ENCODE measurements at places on chromosomes 1 and 21. TPM values are rescaled to one million over a fixed set of nuclear protein-coding genes. Genes with fewer than 3 reads are reported as not detected.

CHIA gene
- total RNA-seq = not detected

- peak; percentile 57 for DNase-seq
Measured at GRCh38 chr1:157073944-157074685, 25.5 kb downstream of the ETV3L start.

DCST2 gene
- total RNA-seq = not detected

DNA sequence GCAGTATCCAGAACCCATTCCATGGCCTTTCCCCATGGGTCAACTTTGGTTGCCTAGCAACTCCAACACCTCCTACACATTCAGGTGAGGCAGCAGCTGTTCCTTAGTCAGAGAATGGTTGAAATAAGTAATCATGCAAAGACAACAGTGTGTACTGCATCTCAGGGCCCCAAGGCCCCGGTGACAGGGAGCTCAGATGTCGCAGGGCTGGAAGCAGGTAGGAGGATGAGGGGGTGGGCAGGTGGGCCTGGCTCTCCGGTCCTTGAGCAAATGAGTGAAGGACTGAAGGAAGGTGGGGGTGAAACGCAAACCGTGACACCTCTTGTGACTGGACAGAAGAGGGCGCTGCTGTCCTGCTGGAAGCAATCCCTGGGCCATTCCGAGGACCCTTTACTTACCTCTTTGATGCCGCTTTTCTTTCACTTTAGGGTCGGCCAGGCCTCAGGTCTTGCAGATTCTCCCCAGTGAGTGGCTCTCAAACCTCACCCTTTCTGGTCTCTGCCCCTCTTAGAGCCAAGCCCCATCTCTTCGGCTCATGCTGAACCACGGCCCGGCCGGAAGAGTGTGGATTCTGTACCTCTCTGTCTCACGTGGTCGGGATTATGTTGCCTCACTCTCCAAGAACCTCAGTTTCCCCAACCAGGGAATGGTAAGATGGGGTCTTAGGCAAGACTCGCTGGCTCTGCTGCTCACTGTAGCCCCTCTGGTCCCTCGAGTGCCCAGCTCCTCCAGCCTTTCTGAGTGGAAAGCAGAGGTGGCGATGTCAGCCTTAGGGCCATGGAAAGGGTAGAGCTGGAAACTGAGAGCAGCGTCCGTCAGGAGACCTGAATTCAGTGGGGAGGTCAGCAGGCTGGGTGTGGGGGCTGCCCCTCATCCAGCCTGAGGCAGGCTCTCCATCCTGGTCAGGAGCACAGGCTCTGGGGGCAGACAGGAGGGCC, 5.6 kb upstream of the KCNA10 start:
- no peak for DNase-seq

DNA sequence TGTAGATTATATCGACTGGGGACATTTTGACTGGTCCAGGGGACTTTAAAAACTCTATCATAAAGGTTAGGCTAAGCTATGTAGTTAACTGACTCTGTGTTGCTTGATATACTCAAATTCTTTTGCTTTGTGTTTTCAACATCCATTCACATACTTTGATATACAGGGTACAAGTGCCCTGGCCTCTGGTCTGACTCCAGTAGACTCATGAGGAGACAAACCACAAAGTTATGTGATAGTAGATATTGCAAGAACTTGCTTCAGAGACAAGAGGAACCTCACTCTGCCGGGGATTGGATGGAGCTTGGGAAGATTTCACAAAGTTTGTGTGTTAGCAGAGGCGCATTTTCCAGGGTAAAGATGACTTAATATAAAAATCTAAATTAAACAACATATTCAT, 1.3 kb downstream of the GORAB start:
- peak; percentile 33 for DNase-seq

- no peak for DNase-seq
Measured at GRCh38 chr1:17120481-17120877, 1.2 kb upstream of the PADI2 start.

CBS gene
- total RNA-seq = 42.9 TPM

GRCh38 chr1:238778113-238778512, 608.3 kb upstream of the CHRM3 start:
- DNase-seq = peak; percentile 25

GRCh38 chr1:117644696-117645311, 39.0 kb downstream of the TENT5C start:
- DNase-seq = no peak

GRCh38 chr1:12064073-12064969, 1.2 kb downstream of the TNFRSF8 start:
- DNase-seq = no peak

NEGR1 gene
- total RNA-seq = 58.9 TPM

GRCh38 chr1:200213921-200214320, 186.4 kb downstream of the NR5A2 start:
- DNase-seq = no peak

DNA sequence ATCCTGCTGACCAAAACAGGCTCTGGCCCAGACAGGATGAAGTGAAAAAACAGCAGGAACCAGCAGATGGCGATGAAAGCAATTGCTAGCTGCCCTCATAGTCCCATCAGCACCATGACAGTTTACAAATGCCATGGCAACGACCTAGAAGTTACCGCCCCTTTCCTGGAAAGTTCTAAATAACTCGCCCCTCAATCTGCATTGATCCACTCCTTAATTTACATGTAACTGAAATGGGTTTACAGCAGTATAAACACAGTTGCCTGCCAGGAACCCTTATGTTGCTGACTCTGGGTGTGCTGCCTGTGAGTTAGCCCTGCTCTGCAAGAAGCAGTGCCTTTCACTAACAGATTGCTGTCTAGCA, 65.5 kb upstream of the CR1L start:
- peak; percentile 72 for DNase-seq

DNA sequence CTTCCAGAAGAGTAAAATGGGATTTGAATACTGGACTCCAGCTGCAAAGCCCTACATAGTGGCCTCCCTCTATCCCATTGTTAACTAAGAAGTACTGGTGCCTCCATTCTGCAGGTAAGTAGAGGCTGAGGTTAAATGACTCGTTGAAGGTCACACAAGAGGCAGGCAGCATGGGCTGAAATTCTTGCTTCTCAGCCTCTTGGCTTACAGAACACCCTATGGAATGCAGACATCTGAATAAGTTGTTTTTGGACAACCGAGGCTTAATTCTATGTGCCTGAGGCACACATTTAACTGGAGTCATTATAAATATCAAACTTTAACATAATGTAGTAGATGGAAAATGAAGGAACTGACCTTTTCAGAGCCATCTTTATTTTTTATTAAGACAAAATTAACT, 5.7 kb downstream of the DNAJC11 start:
- DNase-seq = peak; percentile 14

DNA sequence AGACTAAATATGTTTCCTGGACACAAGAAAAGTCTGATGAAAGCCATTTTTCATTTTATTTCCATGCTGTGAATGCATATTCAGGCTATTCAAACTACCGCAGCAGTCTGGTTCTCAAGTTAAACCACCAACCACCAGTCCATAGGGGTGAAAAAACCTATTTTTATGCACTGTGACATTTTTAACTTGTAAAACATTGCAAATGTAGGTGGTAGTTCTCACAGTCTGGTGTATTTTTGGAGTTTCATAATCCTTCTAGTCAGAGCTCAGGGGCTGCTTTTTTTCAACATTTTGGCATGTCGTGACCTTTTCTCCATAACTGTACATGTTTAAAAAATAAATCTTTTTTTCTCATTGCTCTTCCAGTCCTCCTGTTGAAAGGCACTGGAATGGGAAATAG, 907.6 kb upstream of the ADGRL2 start:
- DNase-seq = no peak

DNA sequence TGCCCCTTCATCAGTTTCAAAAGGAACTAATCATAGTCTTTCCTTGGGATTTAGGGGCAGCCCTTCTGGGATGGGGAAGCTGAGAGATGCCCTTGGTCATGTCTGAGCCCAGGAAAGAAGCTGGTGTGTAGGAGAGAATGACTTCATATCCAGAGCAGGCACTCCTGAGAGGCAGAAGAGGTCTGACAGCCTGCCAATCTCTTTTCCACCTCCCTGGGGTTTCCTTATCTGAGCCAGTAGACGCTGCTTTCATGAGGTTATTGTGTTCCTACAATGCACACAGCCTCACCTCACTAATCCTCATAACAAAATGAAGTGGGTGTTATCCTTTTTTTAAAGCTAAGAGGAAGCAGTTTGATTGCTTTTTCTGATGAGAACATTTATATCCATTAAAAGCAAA, 14.1 kb downstream of the ROR1 start:
- no peak for DNase-seq

DNA sequence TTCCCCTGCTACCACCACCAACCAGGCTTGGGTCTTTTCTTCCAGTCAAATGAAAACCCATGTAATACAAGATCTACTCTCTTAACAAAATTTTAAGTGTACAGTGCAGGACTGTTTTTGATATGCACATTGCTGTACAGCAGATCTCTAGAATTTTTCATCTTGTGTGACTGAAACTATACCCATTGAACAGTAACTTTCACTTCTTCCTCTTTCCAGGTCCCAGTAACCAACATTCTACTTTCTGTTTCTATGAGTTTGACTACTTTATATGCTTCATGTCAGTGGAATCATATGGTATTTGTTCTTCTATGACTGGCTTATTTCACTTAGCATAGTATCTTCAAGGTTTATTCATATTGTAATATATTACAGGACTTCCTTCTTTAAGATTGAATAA, 45.3 kb upstream of the PLPPR4 start:
- DNase-seq = no peak

GREM2 gene
- 5.4 TPM for total RNA-seq

- DNase-seq = peak; percentile 42
Measured at GRCh38 chr1:116737020-116737854, 17.0 kb upstream of the CD2 start.

DDAH1 gene
- 320 TPM for total RNA-seq

DNA sequence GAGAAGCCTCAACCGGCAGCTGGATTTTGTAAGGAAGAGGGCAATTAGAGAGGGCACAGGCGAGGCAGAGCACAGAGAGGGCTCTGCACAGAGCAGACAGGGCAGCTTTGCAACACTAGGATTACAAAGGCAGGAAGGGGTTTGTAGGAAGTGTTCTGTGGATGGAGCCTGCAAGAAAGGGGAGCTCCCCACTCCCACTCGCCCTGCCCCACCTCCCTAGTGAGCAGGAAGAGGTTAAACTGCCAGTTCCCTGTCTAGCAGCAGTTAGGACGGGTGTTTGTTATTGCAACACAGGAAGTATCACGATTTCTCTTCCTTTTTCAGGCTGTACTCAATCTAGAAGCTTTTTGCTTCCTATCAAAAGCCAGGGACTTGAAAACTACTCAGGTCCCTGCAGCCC, 63.3 kb upstream of the LRRC8D start:
- no peak for DNase-seq

DNA sequence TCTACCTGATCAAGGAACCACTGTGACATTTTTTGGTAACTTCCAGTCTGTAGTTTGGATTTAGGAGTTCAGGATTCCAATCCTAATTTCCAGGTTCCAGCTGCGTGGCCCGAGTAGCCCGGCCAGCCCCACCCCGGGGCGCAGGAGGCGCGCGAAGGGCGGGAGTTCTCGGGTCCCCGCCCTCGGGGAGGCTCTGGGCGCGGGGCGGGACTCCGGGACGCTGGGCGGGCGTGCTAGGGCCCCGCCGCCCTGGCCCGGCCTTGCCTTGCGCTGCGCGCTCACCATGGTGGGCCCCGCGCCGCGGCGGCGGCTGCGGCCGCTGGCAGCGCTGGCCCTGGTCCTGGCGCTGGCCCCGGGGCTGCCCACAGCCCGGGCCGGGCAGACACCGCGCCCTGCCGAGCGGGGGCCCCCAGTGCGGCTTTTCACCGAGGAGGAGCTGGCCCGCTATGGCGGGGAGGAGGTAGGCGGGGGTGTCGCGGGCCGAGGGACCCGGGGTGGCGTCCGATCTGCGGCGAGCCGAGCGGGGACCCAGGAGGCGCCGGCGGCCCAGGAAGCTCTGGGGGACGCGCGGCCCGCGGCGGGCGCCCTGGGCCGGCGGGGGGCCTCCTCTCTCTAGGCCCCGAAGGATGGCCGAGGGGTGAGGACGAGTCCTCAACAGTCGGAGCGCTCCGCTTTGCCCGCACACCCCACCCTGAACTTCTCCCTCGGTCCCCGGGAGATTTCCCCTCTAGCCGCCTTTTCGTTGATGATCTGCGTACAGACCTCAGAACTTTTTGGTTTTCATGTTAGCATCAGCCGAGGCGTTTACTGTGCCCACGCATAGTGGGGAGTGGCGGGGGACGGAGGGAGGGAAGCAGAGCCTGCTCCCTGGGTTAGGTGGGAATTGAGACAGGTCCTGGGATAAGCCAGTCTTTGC, at the start of gene NENF:
TSS of gene NENF (plus strand) at position 260 of the 916 bp plus-strand sequence. CDS start at position 284, 24 bp downstream.
- peak; percentile 50 for DNase-seq

- no peak for DNase-seq
Measured at GRCh38 chr1:199979071-199979470, 48.4 kb upstream of the NR5A2 start.

DNA sequence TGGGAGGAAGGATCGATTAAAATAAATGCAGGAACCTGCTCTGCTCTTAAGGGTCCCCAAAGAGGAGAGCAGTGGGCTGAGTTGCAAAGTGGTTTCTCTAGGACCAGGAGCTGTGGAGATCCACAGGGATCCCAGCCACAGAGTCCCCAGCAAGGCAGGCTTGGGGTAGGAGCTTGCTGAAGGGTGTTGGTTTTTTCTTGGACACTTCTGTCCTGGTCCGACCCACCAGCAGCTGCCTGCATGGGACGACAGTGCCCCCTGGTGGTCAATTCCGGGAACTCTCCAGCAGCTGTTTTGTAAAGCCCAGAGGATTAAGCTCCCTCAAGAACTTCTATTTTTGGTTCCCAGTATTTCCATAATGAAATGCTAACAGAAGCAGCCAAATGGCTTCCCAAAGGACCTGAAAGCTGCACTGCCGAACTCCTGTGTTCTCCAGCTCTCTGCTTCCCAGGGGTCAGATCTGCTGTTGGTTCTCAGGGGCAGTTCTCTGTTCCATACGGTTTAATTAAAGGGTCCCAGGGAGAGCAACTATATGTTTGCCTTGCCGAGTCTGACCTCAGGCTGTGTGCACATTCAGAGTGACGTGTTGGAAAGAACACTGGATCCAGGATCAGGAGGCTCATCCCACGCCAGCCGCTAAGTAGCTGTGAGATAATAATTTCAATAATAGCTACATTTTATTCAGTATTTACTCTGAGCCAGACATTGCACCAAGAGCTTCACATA, 23.2 kb downstream of the NENF start:
- DNase-seq = peak; percentile 71

GRCh38 chr1:57916041-57916440, 492.2 kb upstream of the DAB1 start:
- DNase-seq = no peak

GRCh38 chr21:28268685-28269084, 724.0 kb downstream of the LTN1 start:
- DNase-seq = no peak

FCRL5 gene
- total RNA-seq = not detected

- DNase-seq = no peak
Measured at GRCh38 chr1:109482791-109483671, 674 bp upstream of the ATXN7L2 start.

DNA sequence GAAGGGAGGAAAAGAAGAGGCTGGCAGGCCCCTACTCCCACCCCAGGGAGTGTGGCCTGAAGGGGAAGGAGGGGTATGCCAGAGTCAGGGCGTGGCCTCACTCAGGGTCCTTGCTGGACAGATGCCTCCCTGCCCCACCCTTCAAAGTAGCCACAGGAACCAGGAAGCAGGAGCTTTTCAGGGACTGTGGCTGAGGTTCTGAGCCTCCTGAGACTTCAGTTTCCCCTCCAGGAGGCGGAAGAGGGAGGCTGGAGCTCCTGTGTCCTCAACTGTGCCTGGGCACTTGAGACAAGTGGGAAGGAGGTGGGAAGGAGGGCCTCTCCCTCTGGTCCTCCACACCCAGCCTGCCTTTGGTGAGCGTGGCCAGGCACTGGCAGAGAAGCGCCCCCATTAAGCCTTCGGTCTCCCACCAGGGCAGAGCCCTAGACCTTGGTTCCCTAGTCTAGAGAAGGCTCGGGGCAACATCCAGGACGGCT, 5.3 kb downstream of the CELSR2 start:
- no peak for DNase-seq

TSPAN2 gene
- total RNA-seq = 4.2 TPM
